ENCODE measurements at places on chromosomes 4 and X.
A peak's percentile ranks its signal among the peaks of the same experiment; 100 is the strongest.

GRCh38 chr4:11152684-11153083, 276.0 kb downstream of the HS3ST1 start:
- DNase-seq, result no peak

DNA sequence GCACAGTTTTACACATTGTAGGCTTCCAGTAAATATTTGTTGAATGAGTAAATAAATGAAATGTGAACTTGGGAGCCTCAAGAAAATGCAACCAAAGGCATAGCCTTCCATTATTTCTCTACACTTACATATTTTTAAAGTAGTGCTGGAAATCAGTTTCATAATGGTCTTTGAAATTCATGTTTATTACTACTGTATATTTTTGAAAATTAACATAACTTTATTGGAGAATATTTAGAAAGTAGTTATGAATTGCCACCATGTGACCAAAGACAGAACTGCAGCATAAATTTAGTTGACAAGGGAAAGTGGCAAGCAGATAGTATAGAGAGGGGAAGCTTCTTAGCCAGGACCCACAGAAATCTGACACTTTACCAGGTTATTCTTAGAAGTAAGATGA, 6.4 kb downstream of the TCEAL8 start:
- peak; percentile 25 for DNase-seq

- no peak for DNase-seq
These were observed 76.3 kb downstream of the RBPJ start for GRCh38 chr4:26397086-26397485.

- no peak for DNase-seq
These were observed 197.9 kb downstream of the ANKRD50 start for GRCh38 chr4:124514588-124514987.

DNA sequence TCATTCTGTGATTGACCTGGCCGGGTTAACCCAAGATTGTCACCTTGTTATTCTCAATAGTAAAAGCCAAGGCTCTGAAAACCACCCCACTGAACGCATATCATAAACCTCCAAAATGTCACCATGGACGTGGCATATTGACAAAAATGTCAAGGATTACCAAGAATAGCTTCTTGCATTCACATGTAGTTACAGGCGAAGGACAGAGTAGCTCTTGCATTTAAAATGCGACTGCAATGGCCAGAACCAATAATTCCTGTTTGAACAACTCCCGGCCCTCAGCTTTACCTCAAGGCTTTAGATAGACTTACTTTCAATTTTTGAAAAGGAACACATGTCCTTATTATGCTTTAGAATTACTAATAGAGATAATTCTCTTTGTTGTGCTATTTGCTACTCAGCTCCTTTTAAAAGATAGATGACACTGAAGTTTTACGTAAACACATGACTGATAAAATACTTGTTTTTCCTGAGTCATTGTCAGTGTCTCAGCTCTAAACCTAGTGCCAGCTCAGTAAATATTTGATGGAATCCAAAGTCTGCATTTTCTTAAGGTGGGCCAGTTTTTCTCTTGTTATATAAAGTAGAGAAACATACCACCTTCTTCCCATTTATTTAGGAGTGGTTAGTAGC, 66.3 kb downstream of the CLDN34 start:
- DNase-seq, result no peak

DNA sequence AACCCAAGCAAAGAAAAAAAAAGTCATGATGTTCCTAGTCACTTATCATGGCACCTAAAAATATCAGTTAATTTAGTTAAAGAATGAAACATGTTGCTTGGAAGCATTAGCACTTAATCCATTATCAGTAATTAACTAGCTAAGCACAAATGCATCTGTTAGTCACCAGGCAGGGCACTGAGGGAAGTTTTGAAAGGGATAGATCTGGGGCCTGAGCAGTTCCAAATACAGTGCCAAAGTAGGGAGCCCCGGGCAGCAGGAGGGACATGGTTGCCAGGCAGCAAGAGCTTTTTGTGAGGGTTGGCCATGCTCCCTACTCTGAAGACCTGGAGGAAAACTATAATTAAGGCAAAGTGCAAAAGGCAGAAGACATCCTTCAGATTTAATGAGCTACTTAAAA, 62.0 kb downstream of the PHKA1 start:
- no peak for DNase-seq

DNA sequence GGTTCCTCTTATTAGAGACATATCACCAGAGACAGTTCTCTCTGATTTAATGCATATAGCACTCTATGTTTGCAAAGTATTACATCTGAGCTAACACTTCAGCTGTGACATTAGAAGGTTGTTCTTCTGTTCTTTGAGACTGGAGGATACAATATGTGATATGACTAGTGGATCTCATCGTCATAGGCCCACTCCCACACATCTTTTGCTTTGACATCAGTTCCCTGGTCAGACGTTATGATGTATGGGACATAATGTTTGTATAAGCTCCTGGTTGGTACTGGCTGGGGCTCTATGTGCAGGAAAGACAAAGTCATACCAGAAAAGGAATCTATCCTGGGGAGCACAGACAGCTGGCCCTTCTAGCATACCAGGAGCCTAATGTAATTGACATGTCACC, 57.7 kb upstream of the MAML3 start:
- DNase-seq, result no peak

GRCh38 chr4:15665753-15666365, 10.7 kb upstream of the FBXL5 start:
- no peak for DNase-seq

DNA sequence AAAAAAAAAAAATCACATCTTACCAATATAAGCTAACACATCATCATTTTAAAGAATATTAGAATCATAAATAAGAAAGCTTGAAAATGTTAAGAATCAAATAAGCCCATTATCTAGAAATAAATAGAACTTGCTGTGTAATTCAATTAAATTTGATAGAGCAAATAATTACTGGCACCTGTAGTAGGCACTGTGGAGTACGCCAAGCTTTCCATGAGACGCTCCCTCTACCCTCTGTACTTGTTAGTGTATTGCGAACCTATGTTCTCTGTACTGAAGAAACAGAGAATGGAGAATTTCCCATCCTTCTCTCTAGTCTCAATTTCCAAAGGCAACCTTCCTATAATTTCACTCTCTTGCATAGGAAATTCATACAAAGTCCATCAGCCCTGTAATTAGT, 61.7 kb upstream of the HAND2 start:
- no peak for DNase-seq

- no peak for DNase-seq
These were observed 25.1 kb upstream of the JAKMIP1 start for GRCh38 chr4:6225469-6225868.

- DNase-seq, result no peak
These were observed 5.4 kb upstream of the PRDM5 start for GRCh38 chr4:120927801-120928409.

DNA sequence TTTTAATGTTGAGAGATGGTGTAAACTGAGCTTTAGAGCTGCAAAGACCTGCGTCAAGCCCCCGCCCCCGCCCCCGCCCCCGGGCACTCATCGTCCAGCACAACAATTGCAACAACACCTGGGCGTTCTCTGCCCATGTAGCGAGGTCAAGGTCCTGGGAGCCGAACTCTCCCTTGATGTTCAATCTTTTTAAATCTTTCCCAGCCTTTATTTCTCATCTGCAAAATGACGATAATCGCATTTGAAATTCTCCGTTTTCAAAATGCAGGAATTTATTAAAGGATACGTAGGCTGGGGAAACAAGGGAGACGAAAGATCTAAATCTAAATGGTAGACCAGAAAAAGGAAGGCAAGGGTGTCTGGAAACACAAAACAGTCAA, 648 bp upstream of the MSMO1 start:
- DNase-seq, result peak; percentile 43

DNA sequence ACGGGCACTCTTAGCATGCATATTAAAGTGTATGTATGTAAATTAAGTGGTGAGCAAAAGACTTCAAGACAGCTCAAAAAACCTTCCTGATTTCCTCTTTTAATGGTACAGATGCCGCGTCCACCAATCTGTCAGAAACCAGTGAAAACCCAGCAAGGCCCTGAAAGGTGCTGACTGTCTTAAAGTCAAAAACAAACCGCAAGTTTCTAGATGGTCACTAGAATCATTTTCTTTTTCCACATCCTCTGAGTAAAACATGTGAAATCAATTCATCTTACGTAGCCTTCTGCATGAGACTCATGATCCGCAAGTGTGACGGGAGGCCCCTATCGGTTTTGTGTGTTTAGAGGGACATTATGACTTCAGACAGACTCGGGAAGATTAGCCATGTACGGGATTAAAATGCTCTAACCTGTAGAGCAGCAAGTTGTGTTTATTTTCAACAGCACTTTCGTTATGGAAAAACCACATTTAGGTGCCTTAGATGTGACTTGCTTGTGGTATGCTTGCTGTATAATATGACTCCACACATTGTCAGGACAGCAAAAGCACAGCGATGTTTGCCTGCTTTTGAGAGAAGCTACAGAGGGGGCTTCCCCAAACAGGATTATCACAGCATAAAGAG, 88.2 kb upstream of the STS start:
- DNase-seq, result peak; percentile 71

DNA sequence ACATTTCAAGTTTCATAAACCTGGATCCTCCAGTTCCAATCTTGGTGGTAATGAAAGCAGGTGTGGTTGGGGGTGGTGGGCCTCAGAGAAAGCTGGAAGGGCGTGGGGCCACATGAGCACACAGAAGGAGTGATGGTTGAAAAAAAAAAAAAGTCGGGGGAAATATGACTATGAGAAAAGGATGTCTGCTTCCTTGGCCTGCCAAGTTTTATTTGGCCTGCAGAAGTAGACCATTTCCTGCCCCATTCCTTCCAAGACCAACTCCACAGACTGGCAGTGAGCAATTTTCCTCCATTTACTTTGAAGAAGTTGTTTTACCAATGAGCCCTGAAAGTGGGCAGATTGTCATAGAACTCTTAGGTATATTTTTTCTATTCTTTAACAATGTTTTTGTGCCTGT, 43.3 kb downstream of the LNX1 start:
- no peak for DNase-seq

GRCh38 chr4:169151671-169152070, 119.1 kb downstream of the SH3RF1 start:
- DNase-seq, result no peak

DNA sequence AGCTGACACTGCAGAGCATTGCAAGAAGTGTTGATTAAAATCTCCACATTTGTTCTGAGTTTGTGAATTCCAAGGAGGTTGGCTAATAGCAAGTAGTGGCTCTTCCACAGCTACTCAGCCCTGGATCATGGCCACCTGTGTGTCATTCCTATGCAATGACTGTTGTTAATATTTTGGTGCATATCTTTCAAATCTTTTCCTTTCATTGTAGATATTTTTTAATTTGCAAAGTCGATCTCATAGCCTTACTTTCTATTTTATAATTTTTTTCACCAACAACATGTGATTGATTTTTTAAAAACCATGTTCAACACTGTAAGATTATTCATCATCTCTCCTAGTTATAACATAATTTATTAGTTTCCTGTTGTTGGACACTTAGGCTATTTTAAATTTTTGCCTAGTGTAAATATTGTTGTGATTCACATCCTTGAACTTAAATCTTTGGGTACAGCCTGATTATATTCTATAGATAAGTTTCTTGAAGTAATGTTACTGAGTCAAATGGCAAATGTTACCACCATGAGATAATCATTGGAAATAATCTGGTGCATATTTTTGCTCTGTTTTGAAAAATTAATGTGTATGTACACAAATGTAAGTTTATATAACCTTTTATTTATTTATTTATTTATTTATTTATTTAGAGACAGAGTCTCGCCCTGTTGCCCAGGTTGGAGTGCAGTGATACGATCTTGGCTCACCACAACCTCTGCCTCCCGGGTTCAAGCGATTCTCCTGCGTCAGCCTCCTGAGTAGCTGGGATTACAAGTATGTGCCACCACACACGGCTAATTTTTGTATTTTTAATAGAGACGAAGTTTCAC, 17.1 kb upstream of the ARHGAP10 start:
- no peak for DNase-seq
